Stimulated activated CD4-positive, alpha-beta T cell treated with anti-CD3 and anti-CD28 coated beads, Interleukin-15, amount 100 ng/mL, for 1 hour (primary cell): ENCODE measurements at places on chromosomes 13 and 19.

DNA sequence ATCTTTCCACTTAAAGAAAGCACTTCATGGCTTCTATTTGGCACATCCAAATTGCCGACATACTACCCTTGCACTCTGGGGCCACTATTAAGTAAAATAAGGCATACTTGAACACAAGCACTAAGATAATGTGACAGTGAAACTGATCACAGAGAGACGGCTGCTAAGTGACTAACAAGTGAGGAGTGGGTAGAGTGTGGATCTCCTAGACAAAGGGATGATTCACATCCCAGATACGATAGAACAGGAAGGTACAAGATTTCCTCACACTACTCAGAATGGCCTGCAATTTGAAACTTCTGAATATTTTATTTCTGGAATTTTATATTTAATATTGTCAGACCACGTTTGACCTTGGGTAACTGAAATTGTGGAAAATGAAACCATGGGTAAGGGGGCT is 1721.8 kb upstream of the SPRY2 start:
- DNase-seq = no peak

DNA sequence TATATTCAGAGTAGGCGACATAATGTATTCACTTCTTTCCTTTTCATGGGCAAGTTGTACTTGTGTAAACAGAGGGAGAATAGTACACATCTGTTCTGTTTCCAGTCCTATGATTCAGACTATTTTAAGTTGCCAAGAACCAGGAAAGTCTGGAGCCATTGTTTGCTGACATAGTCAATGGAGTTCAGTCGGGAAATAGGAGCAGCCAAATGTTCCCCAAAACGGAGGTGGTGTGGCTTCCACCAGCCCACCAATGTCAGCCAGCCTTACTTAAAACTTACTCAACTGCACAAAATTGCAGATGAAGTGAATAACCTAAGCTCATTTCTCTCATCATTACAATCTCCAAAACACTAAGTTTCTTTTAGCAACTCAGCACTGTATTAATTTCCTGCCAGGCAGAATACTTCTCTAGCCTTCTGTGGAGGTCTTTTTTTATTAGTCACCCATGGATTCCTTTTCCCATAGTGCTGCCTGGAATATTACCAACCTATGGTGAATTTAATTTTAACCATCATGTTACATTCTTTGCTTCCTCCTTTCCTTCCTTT is 22.3 kb upstream of the CSNK1A1L start:
- DNase-seq = no peak

DNA sequence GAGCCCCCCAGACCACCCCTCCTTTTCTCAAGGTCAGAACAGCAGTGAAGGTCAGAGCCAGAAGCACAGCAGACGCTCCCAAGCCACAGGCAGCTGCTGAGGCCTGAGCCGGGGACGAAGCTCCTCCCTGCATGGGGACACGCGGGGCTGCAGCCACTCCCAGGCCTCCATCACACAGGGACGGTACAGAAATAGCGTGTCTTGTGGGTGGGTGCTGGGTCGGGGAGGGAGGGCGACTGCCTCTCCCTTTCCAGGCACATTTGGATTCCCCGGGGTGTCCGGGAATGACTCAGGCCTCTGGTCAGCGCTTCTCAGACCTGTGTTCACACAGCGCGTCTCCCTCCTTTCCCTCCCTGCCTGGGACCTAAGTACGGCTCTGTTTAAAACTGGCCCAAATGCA is 33.2 kb downstream of the RASA3 start:
- DNase-seq = no peak

DNA sequence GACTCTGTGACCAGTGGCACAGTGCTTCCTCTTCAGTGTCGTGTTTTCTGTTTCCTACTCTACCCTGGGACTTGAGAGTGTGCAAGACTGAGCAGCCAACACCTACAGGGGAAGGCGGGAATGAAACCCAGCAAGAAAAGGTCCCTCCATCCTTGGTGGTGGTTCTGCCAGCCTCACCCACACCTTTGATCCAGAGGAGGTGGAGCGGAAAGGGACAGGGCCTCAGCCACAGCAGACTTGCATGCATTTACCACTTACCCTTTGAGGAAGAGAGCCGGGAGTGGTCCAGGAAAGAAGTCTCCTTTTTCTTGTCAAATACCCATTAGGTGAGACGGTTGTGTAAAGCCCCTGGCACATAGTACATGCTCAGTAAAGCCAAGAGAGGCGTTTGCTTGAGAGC is 164.8 kb upstream of the ZNF536 start:
- no peak for DNase-seq

DNA sequence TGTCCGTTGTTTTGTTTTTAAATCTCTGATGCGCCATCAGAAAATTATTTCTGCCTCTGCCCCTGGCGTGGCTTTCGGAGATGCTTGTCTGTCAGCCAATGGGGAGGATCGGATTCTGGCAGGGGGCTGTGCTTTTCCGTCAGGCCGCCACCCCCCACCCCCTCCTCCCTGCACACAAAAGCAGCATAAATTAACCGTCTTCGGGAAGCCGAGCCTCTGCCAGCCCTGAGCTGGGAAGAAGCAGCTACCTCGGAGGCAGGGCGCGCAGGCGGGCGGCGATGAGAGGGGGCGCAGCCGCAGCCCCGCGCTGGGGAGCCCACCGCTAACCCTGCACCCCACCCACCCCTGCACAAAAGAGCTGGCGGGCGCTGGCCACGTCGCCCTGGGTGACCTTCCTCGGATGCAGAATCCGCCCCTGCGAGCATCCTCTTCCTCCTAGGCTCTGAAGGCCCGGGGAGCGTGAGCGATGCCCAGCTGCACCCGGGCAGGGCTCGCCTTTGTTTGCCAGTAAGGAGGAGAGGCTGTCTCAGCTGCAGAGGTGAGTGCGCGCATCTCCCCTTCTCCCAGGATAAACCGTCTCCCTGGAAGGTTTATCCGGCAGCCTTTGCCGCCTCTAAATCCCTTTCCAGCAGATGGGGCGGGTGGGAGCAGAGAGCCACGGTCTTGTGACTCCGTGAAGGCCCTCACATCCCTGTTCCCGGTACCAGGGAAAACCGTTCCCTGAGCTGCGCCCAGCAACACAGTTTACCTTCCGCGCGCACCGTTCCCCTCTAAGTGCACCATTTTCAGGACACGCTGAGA is at the start of gene ATCAY:
Gene ATCAY, plus strand, starts transcription at position 215 of the 801 bp plus-strand sequence. CDS start 5,083 bp downstream, outside the sequence.
- DNase-seq = no peak

DNA sequence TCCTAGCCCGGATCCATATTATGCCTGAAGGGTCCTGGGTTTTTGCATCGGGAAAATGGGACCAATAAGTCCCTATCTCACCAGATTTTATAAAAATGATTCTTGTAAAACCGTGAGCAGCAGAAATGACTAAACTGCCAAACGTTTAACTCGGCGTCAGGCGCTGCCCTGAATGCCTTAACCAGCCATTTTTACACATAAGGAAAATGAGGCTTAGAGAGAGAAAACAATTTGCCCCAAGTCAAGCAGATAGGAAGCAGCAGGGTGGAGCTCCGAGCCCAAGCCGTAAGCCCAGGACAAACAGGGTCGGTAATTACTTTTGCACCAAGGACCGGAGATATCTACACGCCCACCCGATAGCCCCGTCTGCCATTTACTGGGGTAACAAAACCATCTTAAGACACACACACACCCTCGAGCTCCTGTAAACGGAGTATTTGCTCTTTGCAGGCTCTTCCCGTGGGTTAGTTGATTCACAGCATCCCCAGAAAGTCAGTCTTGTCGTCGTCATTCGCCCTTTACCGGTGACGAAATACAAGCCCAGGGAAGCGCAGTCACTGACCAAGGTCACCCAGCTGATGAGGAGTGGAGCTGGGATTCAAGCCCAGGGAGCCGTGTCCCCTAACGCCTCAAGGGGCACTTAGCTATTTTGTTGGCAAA is 16.0 kb upstream of the MRI1 start:
- DNase-seq = no peak

DNA sequence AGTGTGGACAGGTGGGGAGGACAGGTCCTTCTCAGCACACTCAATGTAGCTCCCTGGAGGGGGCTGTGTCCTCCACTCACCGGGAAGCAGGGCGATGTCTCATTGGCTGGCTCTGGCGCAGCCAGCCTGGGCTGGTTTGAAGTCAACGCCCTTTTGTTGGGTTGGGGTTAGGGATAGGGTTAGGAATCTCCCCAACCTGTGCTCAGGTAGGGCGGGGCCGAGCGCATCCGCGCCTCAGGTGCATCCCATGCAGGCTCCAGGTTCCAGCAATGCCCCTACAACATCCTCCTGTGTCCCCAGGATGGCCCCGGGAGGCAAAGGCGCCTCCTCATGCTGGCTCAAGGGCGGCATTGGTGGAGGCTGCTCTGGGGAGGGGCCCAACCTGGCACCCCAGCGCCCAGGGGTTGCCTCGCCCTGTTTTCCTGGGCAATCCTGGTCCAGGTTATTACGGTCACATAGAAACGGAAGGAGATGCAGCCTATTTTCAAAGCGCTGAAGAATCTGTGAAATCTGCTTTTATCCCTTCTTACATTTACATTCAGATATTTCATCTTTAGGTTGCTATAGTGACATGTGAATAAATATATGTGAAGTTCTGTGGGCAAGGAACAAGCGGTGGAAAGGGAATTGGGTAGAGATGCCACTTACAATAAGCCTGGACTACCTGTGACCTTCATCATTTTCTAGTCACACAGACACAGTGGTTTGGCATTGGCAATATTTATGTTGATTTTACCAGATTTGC is 74.3 kb downstream of the TM9SF2 start:
- no peak for DNase-seq

DNA sequence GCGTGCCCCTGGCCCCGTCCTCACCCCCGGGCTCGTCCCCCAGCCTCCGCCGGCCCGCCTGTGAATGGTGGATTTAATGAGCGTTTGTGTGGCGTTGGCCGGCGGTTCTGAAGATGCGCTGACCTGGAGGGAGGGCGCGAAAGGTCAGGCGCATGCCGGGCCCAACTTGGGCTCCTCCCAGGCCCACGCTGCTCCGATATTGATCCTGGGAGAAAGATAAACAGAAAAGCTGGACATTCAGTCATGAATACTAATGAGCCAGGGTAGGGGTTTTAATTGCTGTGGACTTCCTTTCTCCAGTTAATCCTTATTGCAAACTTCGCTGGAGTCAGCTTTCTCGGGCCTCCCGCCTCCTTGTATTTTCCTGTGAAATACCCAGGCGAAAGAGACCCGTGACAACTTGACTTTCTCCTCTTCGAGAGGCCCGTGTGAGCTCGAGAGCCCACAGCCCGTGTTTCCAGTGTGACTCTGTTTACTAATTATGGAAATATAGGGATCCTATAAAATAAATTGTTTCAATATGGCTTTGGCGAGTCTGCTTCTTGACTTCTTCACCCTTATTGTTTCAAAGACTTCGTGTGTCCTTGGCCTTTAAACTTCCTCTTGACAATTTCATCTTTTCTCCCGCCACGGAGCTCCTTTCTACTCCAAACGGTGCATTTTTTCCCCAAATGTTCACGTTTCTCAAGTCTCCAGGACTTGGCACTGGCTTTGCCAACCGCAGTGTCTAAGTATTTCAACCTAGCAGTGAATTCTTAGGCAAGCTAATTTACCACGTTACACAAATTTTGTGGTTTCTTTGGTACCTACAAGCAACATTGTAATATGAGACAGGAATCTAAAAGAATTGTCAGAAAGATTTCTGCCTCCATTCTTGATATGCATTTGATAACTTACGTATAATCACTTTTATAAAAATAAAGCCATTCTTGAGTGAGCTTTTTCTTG is 10.5 kb downstream of the ZIC2 start:
- no peak for DNase-seq

DNA sequence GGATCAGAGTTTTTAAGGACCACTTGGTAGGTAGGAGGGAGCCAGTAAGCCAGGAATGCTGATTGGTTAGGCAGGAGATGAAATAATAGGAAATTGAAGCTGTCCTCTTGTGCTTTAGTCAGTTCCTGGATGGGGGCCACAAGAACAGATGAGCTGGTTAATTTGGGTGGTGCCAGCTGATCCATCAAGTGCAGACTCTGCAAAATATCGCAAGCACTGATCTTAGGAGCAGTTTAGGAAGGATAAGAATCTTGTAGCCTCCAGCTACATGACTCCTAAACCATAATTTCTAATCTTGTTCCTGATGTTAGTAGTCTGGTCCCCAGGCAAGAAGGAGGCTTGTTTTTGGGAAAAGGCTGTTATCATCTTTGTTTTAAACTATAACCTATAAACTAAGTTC is 117.9 kb upstream of the GPR12 start:
- DNase-seq = no peak

- no peak for DNase-seq
Observed at GRCh38 chr13:95255072-95255732, 46.0 kb downstream of the ABCC4 start.

DNA sequence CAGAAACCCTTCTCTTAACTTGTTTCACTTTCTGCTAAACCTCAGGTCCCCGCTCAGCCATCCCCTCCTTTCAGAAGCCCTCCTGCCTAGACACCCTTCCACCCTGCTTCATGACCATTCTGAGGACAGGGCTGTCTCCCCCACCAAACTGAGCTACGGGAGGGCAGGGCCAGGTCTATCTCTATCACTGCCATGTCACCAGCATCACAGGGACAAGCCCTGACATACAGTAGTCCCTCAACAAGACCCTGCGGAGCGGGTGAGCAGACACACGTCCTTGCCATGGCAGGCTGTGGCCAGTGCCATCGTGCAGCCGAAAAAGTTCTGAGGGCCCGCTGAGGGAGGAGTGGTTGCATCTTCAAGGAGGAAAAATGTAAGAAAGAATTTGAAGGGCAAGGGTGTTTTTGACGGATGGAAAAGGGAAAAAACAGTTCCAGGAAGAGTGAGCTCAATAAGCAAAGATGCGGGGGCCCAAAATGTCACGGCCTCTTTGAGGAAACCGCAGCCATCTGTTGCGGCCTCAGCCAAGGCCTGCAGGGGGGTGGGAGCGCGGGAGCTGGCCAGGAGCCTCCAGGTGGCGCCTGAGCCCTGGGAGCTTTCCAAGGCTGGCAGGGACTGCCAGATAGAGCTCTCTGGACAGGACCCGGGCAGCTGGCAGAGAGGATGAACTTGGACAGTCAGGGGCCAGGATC is 8.1 kb downstream of the PTGIR start:
- DNase-seq = no peak

GRCh38 chr13:51222686-51223559 is 725 bp downstream of the FAM124A start:
- no peak for DNase-seq

DNA sequence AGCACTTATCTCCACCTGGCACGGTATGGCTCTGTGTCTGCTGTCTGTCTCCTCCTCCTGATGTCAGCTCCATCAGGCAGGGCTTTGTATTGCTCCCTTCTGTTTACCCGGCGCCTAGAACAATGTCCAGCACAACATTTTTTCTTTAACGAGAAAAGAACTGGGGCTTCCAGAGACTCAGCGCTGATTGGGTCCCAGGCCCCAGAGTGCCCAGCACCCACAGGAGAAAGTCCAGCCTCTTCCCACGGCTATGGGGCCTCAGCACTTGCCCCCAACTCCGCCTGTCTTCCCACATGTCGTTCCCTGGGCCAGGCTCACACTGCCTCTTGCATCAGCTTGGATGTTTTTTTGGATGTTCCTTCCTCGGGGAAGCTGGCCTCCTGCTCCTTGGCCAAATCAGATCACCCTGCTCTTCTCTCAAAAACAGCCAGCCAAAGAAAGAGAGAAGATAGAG is 6.9 kb downstream of the MYPOP start:
- DNase-seq = no peak

- peak; percentile 77 for DNase-seq
Observed at GRCh38 chr19:2474232-2475017, 1.5 kb upstream of the GADD45B start.

GRCh38 chr13:83204886-83205285 is 677.4 kb downstream of the SLITRK1 start:
- no peak for DNase-seq

GRCh38 chr19:14450168-14450874 is 17.2 kb downstream of the PKN1 start:
- DNase-seq = peak; percentile 52
